Esophagus muscularis mucosa (tissue), 4 donors: ENCODE measurements at places on chromosomes 7 and 10.

DNA sequence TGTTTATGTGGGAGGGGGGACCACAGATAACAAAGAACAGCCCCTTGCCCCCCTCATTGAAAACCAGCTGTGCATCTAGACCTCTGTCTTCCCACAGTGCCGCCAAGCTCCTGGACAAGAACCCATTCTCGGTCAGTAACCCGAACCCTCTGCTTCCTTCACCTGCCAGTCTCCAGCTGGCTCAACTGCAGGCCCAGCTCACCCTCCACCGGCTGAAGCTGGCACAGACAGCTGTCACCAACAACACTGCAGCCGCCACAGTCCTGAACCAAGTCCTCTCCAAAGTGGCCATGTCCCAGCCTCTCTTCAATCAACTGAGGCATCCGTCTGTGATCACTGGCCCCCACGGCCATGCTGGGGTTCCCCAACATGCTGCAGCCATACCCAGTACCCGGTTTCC lies 91.0 kb upstream of the PDCD4 start:
- DNase-seq = no peak

GRCh38 chr10:62735464-62736167 lies 68.9 kb upstream of the ADO start:
- DNase-seq = no peak

DNA sequence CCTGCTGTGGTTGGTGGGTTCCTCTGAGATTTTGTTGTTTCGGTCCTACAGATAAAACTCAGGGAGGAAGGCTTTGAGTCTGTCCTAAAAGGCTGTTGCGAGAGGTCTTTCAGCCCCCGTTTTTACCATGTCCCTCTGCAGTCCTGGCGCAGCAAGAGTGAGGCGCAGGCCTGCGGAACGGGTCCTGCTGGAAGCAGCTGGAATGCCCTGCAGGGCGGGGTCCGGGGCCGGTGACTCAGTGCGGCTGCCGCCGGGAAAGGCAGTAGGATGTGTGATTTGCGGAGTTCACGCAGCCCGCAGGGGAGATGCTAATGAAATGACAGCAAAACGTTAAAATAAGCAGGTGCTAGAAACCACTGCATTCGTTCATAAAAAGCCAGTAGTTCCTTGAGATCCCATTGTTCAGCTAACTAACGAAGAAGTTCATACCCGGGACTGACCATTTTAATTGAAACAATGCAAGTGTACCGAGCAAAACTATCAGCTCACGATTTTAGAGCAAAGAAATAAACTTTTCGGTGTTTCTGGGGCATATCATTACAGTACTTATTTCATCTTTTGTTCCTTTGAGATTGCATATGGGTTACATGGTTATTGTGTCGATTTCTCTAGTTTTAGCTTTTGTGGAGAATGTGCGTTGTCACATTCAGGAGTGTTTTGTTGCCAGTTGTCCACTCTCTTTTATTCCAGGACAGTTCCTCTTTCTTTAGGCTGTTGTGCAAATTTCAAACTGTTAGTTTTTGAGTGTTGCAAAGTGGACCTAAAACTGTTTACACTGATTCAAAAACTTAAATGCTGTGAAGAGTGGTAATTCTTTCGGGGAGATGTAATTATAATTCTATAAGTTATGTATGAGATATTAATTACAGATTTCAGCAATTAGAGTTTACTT lies 783 bp downstream of the ANLN start:
- no peak for DNase-seq

GRCh38 chr7:6096581-6096980 lies 65.4 kb downstream of the ANKRD61 start:
- DNase-seq = no peak

- DNase-seq = no peak
Observed at GRCh38 chr10:43338117-43338516, 33.3 kb upstream of the FXYD4 start.

- DNase-seq = no peak
Observed at GRCh38 chr10:95569368-95569767, 8.2 kb upstream of the SORBS1 start.

GRCh38 chr10:71454347-71454746 lies 57.6 kb downstream of the CDH23 start:
- no peak for DNase-seq

DNA sequence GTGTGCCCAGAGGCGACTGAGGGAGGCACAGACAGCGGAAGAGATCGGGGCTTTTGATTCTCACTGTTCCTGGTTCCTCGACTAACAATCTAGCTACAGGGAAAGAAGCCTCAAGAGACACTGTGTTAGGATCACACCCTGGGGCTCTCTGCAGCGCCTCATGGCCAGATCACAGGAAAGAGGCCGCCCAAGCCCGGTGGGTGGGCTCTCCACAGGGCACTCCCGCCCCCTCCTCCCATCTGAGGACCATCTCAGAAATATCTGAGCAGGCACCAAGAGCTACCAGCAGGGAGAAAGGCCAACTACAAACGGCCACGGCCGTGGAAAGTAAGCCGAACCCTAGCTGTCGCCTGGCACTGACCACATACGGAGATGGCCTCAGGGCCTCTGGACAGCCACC lies 224.2 kb downstream of the MLLT10 start:
- no peak for DNase-seq

DNA sequence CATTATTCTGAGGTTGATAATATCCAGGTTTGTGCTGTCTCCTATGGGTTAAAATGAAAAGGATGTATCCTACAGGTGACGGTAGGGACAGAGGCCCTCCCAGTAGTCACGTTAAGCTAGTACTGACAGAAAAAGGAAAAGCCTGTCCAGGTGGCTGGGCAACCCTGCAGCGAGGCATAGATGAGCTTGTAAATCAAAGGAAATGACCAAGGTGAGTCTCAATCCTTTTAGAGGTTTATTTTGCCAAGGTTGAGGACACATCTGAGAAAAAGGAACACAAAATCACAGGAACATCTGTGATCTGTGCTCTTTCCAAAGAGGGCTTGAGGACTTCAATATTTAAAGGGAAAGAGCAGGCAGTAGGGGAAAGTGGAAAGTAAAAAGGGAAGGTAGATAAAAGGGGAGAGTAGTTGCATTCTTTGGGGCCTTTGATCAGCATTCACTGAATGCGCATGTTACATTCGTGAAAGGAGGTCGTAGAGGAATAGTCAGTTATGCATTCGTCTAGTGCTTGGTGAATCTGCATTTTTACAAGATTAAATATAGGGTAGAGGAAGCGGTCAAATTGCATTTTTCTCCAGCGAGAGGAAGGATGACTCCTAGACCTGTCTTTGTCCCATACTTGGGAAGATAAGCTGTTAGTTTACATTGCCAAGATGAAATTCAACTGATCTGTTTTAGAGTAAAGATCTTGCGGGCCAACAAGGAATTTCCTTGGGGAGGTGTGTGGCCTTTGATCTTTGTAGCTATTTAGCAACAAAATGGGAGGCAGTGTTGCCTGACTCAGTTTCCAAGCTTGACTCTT lies 884 bp upstream of the GSTO1 start:
- DNase-seq = no peak
